ENCODE measurements at places on chromosomes 5 and 9.

- DNase-seq: peak; percentile 81
Measured at GRCh38 chr5:137190441-137190840, 308.7 kb downstream of the SPOCK1 start.

- DNase-seq: peak; percentile 30
Measured at GRCh38 chr9:97307091-97307490, 368 bp upstream of the CCDC180 start.

DNA sequence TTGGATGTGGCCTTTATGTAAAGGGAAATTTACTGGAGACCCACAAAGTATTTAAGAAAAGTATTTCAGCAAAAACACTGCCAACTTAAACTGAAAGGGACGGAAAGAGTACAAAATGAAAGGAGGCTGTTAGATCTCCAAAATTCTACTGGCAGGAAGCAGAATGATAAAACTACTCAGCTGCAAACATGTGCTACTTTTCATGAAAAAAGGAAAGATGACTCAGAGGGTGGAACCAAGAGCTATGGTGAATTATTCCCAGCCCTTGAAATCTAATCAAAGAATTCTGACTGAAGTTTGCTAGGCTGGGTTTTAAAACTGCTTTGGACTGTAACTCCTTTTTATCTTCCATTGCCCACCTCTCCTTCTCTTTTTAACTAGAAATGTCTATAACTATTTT, 58.6 kb upstream of the ZBED3 start:
- peak; percentile 57 for DNase-seq

DNA sequence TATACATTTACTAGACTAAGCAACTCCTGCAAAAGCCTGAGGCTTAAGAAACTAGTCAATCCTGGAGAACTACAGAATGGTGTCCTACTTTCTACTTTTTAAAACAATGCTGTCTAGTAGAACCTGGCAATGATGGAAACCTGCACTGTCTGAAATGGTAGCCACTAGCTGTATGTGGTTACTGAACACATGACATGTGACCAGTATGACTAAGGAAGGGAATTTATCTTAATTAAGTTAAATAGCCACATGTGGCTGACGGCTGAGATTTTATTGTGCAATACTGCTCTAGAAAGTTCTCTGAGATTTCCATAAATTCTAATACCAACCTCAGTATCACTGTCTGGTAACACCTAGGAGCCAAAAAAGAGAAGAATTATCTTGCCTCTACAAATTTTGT, 44.9 kb upstream of the RAPGEF6 start:
- DNase-seq: peak; percentile 91

- DNase-seq: peak; percentile 72
Measured at GRCh38 chr5:134555890-134556311, 30.4 kb downstream of the JADE2 start.

- DNase-seq: peak; percentile 93
Measured at GRCh38 chr9:116152941-116153764, 438 bp upstream of the PAPPA start.

Measured in AG10803 (cell line).